Body of pancreas (tissue), 4 donors: ENCODE measurements at places on chromosomes 12 and 14.

GRCh38 chr12:34033628-34034296, 11.5 kb downstream of the ALG10 start:
- H3K36me3 ChIP-seq, result no peaks in the 10 kb centered on the region
- no peak overlapping the region for H3K27ac ChIP-seq
- H3K4me3 ChIP-seq, result no peak overlapping the region
- DNase-seq, result no peak
- H3K4me1 ChIP-seq, result no peaks in the 10 kb centered on the region

- H3K4me3 ChIP-seq, result no peak overlapping the region
- H3K27ac ChIP-seq, result no peak overlapping the region
- no peaks in the 10 kb centered on the region for H3K27me3 ChIP-seq
- H3K4me1 ChIP-seq, result no peaks in the 10 kb centered on the region
- no peaks in the 10 kb centered on the region for H3K36me3 ChIP-seq
Measured at GRCh38 chr12:95014554-95014953, 11.1 kb upstream of the NDUFA12 start.

- no peaks in the 10 kb centered on the region for H3K4me1 ChIP-seq
- H3K4me3 ChIP-seq, result no peak overlapping the region
- H3K27me3 ChIP-seq, result no peaks in the 10 kb centered on the region
- H3K36me3 ChIP-seq, result peaks cover 8% of the 10 kb centered on the region
- DNase-seq, result no peak
Measured at GRCh38 chr12:125114365-125115141, 49.3 kb downstream of the AACS start.

DNA sequence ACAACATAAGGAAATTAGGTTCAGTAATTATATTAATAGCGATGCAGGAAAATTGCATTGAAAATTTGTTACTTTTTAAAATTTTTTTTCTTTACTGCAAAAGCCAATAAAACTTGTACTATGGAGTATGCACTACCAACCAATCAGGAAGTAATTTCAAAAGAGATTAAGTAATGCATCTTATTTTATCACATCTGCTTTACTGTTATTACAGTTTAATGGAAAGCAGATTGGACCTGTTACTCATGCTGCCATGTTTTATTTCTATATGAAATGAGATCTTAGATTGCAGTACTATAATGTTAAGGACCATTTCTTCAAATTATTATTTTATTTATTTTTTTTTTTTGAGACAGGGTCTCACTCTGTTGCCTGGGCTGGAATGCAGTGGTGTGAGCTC, 1.7 kb upstream of the STRN3 start:
- H3K4me1 ChIP-seq, result peaks cover 34% of the 10 kb centered on the region
- no peak overlapping the region for H3K27ac ChIP-seq
- no peak overlapping the region for H3K4me3 ChIP-seq
- no peaks in the 10 kb centered on the region for H3K27me3 ChIP-seq

GRCh38 chr14:36313206-36313605, 7.2 kb downstream of the MBIP start:
- no peak overlapping the region for H3K27ac ChIP-seq
- peaks cover 15% of the 10 kb centered on the region for H3K4me1 ChIP-seq

GRCh38 chr14:66085224-66085623, 400.9 kb upstream of the CCDC196 start:
- no peak for DNase-seq
- H3K27ac ChIP-seq, result no peak overlapping the region
- no peaks in the 10 kb centered on the region for H3K27me3 ChIP-seq
- H3K4me1 ChIP-seq, result no peaks in the 10 kb centered on the region
- no peak overlapping the region for H3K4me3 ChIP-seq

DNA sequence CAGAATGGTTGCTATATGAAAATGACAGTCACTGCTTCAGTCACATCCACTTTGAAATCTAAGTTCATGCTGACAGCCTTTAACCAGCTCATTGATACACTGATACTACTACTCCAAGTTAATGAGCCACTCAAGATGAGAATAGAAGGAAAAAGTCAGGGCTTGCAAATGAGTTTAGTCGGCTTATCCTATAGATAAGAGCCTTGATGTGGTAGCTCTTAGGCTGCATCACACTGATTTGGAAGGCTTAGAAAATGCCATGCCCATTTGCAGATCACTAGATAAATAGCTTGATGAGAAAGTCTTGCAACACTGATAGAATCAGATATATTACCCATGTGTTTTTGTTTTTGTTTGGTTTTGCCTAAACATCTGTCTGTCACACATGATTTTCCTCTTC, 251.4 kb upstream of the ATXN7L3B start:
- H3K27me3 ChIP-seq, result no peaks in the 10 kb centered on the region
- DNase-seq, result no peak
- H3K36me3 ChIP-seq, result no peaks in the 10 kb centered on the region
